ENCODE measurements at places on chromosomes 3 and 15. TPM values are rescaled to one million over a fixed set of nuclear protein-coding genes. Genes with fewer than 3 reads are reported as not detected.

The TRPM1 gene
- polyA plus RNA-seq, result not detected

The CFAP91 gene
- 12.5 TPM for polyA plus RNA-seq

The MINDY2 gene
- polyA plus RNA-seq, result 21.0 TPM

The CORO2B gene
- 17.1 TPM for polyA plus RNA-seq

The RTP1 gene
- polyA plus RNA-seq, result 2.0 TPM

The TMEM207 gene
- polyA plus RNA-seq, result not detected

The LTF gene
- not detected for polyA plus RNA-seq

The RPS17 gene
- polyA plus RNA-seq, result 2,425 TPM

The ASB14 gene
- polyA plus RNA-seq, result not detected

The CCR9 gene
- polyA plus RNA-seq, result not detected

The SKOR1 gene
- 0.81 TPM for polyA plus RNA-seq

The NEO1 gene
- 52.5 TPM for polyA plus RNA-seq

The BDH1 gene
- polyA plus RNA-seq, result 12.9 TPM

The CNBP gene
- 278 TPM for polyA plus RNA-seq

The PDZRN3 gene
- 1.1 TPM for polyA plus RNA-seq

The CDHR4 gene
- polyA plus RNA-seq, result not detected

The FAM43A gene
- polyA plus RNA-seq, result 0.59 TPM

The VPS8 gene
- 146 TPM for polyA plus RNA-seq

The GADL1 gene
- polyA plus RNA-seq, result not detected

The CKMT1B gene
- polyA plus RNA-seq, result 23.2 TPM

The LRRK1 gene
- polyA plus RNA-seq, result not detected

The MME gene
- polyA plus RNA-seq, result 0.54 TPM

The LRRC49 gene
- polyA plus RNA-seq, result 141 TPM

The NR1I2 gene
- polyA plus RNA-seq, result 0.53 TPM

The TIPARP gene
- 5.2 TPM for polyA plus RNA-seq

The CELF6 gene
- 68.6 TPM for polyA plus RNA-seq

The SNURF gene
- polyA plus RNA-seq, result 19.9 TPM

The TM4SF18 gene
- 0.42 TPM for polyA plus RNA-seq

The P2RY14 gene
- not detected for polyA plus RNA-seq

The ABI3BP gene
- 0.10 TPM for polyA plus RNA-seq

The MEX3B gene
- polyA plus RNA-seq, result 38.8 TPM

The ERC2 gene
- polyA plus RNA-seq, result 60.4 TPM

The FSIP1 gene
- polyA plus RNA-seq, result 3.8 TPM

The FGF12 gene
- polyA plus RNA-seq, result 2.1 TPM

The CPOX gene
- 32.0 TPM for polyA plus RNA-seq

The TSEN2 gene
- 31.4 TPM for polyA plus RNA-seq

The MUC20 gene
- 1.8 TPM for polyA plus RNA-seq

The TUBGCP4 gene
- 13.0 TPM for polyA plus RNA-seq

The RTP4 gene
- not detected for polyA plus RNA-seq

The FAM107A gene
- polyA plus RNA-seq, result 0.16 TPM

The WDR72 gene
- 0.05 TPM for polyA plus RNA-seq

The CDC25A gene
- 9.8 TPM for polyA plus RNA-seq

The ZBBX gene
- polyA plus RNA-seq, result 2.7 TPM

The DAZL gene
- 0.20 TPM for polyA plus RNA-seq
